ENCODE measurements at places on chromosomes 3 and 15.
A peak's percentile ranks its signal among the peaks of the same experiment; 100 is the strongest.

GRCh38 chr15:90051874-90052273 lies 50.4 kb downstream of the IDH2 start:
- no peak for DNase-seq

- no peak for DNase-seq
Observed at GRCh38 chr3:41966206-41966605, 4.3 kb upstream of the ULK4 start.

- no peak for DNase-seq
Observed at GRCh38 chr3:192906940-192907339, 10.7 kb downstream of the MB21D2 start.

DNA sequence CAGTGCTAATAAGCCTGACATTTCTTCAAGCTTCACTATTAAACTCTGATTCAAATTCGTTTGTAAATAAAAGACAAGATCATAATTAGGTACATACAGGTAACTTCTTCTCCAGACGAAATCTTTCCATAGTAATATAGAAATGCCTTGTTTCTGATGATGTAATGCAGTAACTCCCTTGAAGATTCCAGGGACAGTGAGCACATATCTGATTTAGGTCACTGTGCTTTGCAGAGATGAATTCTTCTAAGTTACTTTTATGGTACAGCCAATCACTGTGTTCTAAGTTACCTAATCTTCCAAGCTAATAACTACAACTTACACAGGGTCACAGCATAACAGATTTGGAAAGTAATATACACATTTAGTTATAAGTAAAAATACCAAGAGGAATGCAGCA lies 27.6 kb downstream of the SLC4A7 start:
- DNase-seq = no peak

DNA sequence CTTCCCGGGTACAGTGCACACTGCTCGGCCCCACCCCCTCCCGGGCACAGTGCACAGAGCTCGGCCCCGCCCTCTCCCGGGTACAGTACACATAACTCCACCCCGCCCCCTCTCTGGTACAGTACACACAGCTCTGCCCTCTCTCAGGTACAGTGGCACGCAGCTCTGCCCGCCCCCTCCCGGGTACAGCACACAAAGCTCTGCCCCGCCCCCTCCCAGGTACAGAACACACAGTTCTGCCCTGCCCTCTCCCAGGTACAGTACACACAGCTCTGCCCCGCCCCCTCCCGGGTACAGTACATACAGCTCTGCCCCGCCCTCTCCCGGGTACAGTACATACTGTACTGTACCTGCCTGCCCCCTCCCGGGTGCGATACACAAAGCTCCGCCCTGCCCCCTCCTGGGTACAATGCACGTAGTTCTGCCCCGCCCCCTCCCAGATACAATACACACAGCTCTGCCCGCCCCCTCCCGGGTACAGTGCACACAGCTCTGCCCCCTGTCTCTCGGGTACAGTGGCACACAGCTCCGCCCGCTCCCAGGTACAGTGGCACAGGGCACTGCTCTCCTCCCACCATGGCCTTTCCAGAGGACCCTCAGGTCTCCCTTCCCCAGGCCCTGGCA lies 16.4 kb upstream of the PRR20G start:
- no peak for DNase-seq

- no peak for DNase-seq
Observed at GRCh38 chr15:74178326-74179100, 5.0 kb downstream of the ISLR start.

DNA sequence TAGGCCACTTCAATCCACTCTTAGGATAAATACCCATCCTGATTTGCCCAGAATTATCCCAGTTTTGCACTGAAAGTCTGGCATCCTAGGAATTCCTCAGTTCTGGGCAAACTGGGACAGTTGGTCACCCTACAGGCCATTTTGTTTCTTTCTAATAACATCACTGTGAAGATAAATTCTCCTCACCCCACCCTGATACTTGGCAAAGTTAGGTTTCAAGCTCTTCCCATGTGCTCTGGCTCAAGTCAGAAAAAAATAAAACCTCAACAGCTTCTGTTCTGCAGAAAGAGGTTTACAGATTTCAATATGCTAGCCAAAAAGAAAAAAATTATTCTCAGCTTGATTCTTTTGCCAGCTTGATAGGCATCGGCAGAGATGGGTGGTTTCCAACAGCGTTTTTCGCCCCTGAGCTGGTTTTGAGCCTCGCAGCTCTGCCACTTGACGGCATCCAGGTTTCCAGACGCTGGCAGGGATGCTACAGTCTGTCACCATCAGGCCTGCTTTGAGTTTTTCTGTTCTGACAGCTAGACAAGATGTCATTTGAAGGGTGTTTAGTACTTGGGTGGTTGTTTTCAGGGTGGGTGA lies 171.4 kb downstream of the SSR3 start:
- no peak for DNase-seq

GRCh38 chr15:97071668-97072067 lies 741.2 kb downstream of the NR2F2 start:
- no peak for DNase-seq

DNA sequence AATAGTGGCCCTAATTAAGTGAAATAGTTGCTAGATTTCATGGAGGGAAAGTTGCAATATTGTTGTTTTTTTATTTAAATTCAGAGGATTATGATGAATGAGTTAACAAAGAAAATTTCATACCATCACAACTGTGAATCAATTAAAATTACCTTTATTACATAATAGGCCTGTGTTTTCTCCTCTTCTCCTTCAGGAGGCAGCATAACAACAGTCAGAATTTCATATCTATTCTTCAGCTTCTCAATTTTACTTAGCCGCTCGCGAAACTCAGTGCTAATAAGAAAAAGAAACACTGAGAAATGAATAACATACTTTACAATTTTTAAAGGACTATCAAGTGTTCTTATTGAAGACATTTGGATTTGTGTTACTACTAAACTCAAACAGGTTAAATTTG lies 29.4 kb downstream of the TTC14 start:
- DNase-seq = no peak

GRCh38 chr3:99240700-99241099 lies 339.2 kb upstream of the DCBLD2 start:
- DNase-seq = no peak

GRCh38 chr3:101268141-101268540 lies 52.2 kb downstream of the IMPG2 start:
- DNase-seq = no peak

DNA sequence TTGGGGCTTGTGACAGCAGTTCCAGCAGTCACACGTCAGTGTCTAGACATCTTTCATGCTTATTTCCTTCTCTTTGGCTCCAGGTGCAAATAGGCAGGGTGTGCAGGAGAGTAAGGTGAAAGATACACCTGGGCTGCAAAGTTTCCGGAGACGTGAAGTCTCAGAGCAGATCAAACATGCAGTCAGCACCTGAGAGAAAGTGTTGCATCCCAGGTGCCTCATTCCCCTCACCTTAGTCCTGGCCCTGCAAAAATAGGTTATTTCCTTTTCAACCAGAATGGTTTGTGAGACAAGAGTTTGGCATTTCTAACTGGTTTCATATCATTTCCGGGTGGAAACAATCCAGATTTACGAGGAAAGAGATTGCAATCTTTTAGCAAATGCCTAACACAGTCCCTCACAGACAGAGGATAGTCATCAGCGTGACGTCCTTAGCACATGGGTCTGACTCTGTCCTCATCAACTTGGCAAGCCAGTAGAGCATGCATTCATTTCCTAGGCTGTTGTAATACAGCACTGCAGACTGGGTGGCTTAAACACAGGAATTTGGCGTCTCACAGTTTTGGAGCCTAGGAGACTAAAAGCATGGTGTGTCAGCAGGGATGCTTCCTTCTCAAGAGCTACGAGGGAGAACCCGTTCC lies 58.2 kb upstream of the ARRDC4 start:
- DNase-seq = no peak

GRCh38 chr15:48913141-48913540 lies 35.2 kb downstream of the EID1 start:
- DNase-seq = no peak

- no peak for DNase-seq
Observed at GRCh38 chr15:54518156-54518882, 540.1 kb downstream of the UNC13C start.

DNA sequence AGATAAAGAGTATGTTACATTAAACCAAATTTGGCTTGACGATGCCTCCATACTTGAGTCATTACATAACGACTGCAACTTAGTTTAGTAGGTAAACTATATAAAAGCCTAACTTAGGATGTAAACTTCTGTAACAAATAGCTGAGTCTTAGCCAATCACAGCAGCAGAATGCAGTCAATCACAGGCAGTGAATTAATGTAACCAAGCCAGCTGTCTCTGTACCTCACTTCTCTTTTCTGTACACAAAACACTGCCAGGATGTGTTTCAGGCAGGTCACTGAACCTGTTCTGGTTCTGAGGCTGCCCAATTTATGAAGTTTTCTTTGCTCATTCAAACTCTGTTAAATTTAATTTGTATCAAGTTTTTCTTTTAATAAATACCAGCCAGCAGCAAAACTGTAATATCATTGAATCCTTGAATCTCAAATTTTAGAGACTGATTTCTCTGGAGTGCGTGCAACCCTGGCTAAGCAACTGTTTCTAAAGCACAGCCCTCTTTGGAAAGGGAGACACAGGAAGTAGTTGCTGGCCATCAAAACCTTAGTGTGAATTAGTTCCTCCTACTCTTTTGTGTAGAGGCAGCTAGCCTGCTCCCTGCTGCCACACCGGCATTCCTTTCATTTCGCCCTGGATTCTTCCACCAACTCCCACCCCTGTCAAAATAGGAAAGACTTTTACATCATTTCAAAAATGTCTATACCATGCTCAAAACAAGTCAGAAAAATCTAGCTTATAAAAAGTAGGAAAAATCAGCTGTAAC lies 15.2 kb downstream of the RFTN1 start:
- DNase-seq = no peak

DNA sequence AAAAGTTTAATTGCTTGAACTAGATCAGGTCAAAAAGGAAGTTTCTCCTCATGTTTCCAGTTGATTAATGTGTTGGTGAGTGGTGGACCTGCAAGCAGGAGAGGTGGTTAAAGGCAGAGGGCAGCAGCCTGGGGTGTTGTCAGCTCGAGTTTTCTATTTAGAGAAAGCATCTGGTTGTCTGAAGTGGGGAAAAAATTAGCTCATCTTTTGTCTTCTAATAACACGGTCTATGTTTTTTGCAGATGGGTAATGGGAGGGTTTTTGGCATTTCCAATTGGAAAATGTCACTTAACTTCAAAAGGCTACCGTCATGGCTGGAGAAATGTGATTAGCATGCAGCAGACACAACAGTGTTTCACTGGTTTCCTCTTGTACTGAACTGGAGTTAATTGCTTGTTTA lies 122.6 kb downstream of the ITPR1 start:
- DNase-seq = no peak

GRCh38 chr3:135106445-135106844 lies 311.4 kb downstream of the EPHB1 start:
- no peak for DNase-seq

DNA sequence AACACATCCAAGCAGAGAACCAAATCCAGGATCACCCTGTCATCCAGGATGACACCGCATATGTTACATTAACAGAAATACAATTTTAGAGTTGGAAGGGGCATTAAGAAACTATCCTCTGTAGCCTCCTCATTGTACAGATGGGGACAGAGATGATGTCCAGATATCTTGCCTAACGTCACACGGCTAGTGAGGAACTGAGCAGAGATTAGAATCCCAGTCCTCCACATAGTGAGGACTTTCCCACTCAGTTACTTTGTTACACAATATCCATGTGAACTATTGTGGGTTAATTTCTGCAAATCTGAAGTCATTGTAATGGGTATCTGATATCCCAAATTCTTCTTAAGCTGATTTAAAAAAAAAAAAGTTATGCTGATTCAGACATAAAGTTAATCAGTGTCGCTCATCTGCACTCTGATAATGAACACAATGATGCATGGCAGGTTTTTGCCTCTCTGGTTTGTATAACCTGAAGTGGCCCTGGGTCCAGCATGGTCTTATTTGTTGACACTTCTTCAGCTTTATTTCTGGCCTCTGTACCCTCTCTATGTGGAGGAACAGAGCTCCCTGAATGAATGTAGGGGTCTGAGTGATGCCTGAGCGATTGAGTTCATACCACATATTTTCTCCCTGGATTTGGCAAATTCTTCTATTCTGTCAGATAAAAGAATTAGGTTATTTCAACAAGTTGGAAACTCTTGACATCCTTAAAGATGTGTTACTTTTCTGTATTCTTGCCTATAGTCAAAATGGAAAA lies 76.0 kb upstream of the LIMD1 start:
- DNase-seq = no peak

- DNase-seq = no peak
Observed at GRCh38 chr3:143531101-143531500, 317.2 kb downstream of the SLC9A9 start.

DNA sequence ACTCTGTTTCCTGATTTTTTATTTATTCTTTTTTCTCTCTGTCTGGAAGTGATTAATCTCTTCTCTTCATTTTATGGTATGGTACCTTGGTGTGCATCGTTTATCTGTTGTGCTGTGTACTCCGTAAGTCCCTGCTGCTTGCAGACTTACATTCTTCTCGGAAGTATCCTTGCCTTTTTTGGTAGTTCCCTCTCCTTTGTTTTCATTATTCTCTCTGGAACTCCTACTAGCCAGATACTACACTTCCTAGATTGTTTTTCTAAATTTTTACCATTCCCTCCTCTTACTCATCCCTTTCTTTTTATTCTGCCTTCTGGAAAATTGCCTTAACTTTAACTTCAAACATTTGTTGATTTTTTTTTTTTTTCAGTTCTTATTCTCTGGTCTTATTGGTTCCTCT lies 27.2 kb downstream of the PIK3CA start:
- no peak for DNase-seq

GRCh38 chr3:52339612-52340011 lies 23.5 kb downstream of the DNAH1 start:
- peak; percentile 5 for DNase-seq

GRCh38 chr3:19881036-19881435 lies 53.0 kb downstream of the EFHB start:
- DNase-seq = no peak

GRCh38 chr15:42858540-42858939 lies 62.0 kb downstream of the TTBK2 start:
- no peak for DNase-seq

DNA sequence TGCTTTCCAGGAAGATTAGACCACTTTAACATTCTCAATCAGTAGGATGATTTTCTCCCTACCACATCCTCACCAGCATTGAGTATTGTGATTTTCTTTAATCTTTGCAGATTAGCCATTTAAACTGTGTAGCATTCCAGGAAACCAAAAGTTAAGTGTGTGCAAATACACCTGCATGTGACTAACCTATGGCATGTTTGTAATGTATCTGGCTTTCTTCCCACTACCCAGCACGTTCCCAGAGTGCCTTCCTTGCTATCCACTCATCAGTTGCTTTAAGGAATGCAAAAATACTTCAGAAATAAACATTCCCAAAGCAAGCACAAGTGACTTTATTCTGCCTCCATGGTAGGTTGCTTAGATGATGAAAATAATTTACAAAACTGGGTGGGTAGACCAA lies 74.2 kb downstream of the ATG7 start:
- DNase-seq = no peak

GRCh38 chr3:111871809-111872623 lies 13.0 kb downstream of the PHLDB2 start:
- no peak for DNase-seq

- no peak for DNase-seq
Observed at GRCh38 chr3:17518189-17519059, 224.0 kb downstream of the TBC1D5 start.

Data from activated T-helper 1 cell treated with Interleukin-2 at 50 U/mL for 16 hours (primary cell).